Smooth muscle cell of bladder (primary cell): ENCODE measurements at places on chromosomes 1 and 21. TPM values are rescaled to one million over a fixed set of nuclear protein-coding genes. Genes with fewer than 3 reads are reported as not detected.

The SPRR3 gene
- not detected in 2 replicates for total RNA-seq

The HRNR gene
- total RNA-seq, result under 0.01 TPM in 2 replicates

The KLHDC8A gene
- not detected in 2 replicates for total RNA-seq

The ADAM15 gene
- 46.2 and 70.4 TPM in 2 replicates for total RNA-seq

The DISP3 gene
- under 0.01 TPM in 2 replicates for total RNA-seq

The ETNK2 gene
- total RNA-seq, result 2.3 and 5.4 TPM in 2 replicates

The SCAMP3 gene
- total RNA-seq, result 34.3 and 37.8 TPM in 2 replicates

The SYTL1 gene
- 0.14 and 0.18 TPM in 2 replicates for total RNA-seq

The ZNHIT6 gene
- total RNA-seq, result 12.2 and 13.1 TPM in 2 replicates

The NMNAT2 gene
- total RNA-seq, result 0.18 and 0.28 TPM in 2 replicates

The LRRC8C gene
- 2.6 and 4.4 TPM in 2 replicates for total RNA-seq

The REN gene
- total RNA-seq, result 0.14 and 0.28 TPM in 2 replicates

The RNF186 gene
- not detected in 2 replicates for total RNA-seq

The DDX20 gene
- 9.7 and 10.4 TPM in 2 replicates for total RNA-seq

The CHAF1B gene
- total RNA-seq, result 0.43 and 0.55 TPM in 2 replicates

The TRNP1 gene
- total RNA-seq, result 9.7 and 15.7 TPM in 2 replicates

The PER3 gene
- 2.6 and 4.9 TPM in 2 replicates for total RNA-seq

The SNRNP40 gene
- total RNA-seq, result 112 and 127 TPM in 2 replicates

The MATN1 gene
- total RNA-seq, result 0.09 and 0.14 TPM in 2 replicates

The NUDT17 gene
- 2.4 and 2.7 TPM in 2 replicates for total RNA-seq

The CA6 gene
- total RNA-seq, result not detected in 2 replicates

The IQCC gene
- 1.0 and 1.3 TPM in 2 replicates for total RNA-seq
